Activated naive CD8-positive, alpha-beta T cell treated with anti-CD3 and anti-CD28 coated beads for 36 hours (primary cell): ENCODE measurements at places on chromosomes 11 and 22. TPM values are rescaled to one million over a fixed set of nuclear protein-coding genes. Genes with fewer than 3 reads are reported as not detected.

DNA sequence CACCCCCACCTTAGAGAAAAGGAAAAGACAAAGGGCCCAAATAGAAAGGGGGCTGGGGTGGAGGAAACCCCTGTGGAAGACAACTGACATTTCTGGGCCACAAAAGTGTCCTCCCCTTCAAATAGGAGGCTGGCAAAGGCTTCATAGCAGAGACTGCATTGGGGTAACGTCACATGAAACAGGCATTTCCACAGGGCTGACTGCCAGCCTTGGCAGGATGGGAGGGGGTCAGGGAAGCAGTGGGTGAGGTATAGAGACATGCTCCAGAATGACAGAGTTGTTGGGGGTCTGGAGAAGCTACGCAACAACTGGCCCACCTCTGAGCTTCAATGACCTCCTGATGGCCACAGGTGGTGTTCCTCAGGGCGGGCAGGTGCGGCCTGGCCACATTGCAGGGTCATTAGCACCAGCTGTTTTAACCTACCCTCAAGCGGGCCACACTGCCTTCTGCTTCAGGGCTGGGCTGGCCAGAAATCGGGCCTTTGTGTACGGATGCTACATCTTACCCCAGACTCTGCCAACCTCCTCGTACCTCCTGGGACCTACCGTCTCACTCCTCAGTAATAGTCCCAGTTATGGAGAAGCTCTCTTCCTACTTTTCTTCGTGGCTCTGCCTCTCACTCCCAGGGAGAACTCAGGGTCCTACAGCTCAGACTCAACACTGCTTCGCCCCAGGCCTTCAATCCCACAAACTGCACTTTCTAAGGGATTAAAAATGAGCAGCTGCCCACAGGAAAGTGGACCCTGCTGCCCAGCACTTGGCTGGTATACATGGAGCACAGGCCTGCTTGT, 160.0 kb upstream of the NCAM1 start:
- no peak overlapping the region for H3K27ac ChIP-seq
- DNase-seq: no peak
- peaks cover 5% of the 10 kb centered on the region for H3K27me3 ChIP-seq
- H3K4me3 ChIP-seq: no peak overlapping the region
- no peaks in the 10 kb centered on the region for H3K36me3 ChIP-seq

- no peaks in the 10 kb centered on the region for H3K36me3 ChIP-seq
- peaks cover 2% of the 10 kb centered on the region for H3K4me1 ChIP-seq
- DNase-seq: no peak
- no peak overlapping the region for H3K4me3 ChIP-seq
- no peak overlapping the region for H3K27ac ChIP-seq
Observed at GRCh38 chr11:15970506-15971214, 385.7 kb downstream of the SOX6 start.

- H3K4me1 ChIP-seq: peaks cover 56% of the 10 kb centered on the region
- peaks cover 7% of the 10 kb centered on the region for H3K36me3 ChIP-seq
Observed at GRCh38 chr11:35042224-35042623, 96.7 kb upstream of the CD44 start.

DNA sequence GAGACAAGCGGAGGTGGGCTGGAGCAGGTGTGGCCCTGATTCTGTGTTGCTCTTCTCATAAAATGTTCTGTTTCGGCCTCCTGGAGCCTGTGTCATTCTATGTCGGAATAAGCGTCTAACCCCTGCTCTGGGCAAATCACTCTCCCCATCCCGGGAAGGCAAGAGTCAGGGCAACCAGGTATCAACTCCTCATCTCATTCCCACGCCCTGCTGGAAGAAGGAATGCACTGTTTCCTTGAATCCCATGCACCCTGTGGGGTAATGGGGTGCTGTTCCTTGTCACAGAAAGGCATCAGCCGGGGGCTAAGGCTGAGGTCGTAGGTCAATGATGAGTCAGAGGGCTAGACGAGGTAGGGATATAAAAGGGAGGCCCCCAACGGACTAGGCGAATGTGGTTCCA, 2.6 kb downstream of the FAM180B start:
- peaks cover 8% of the 10 kb centered on the region for H3K4me1 ChIP-seq
- H3K4me3 ChIP-seq: no peak overlapping the region
- H3K27me3 ChIP-seq: peaks cover 24% of the 10 kb centered on the region
- H3K27ac ChIP-seq: no peak overlapping the region
- peaks cover 11% of the 10 kb centered on the region for H3K36me3 ChIP-seq

- H3K27me3 ChIP-seq: no peaks in the 10 kb centered on the region
- no peak overlapping the region for H3K4me3 ChIP-seq
- no peaks in the 10 kb centered on the region for H3K36me3 ChIP-seq
- no peak overlapping the region for H3K27ac ChIP-seq
Observed at GRCh38 chr11:48024635-48025071, 44.3 kb downstream of the PTPRJ start.

GRCh38 chr11:113896156-113896879, 8.3 kb upstream of the HTR3B start:
- no peaks in the 10 kb centered on the region for H3K27me3 ChIP-seq
- no peak overlapping the region for H3K27ac ChIP-seq
- no peaks in the 10 kb centered on the region for H3K4me1 ChIP-seq
- H3K4me3 ChIP-seq: no peak overlapping the region

GRCh38 chr11:94649964-94650623, 82.9 kb downstream of the PIWIL4 start:
- no peak overlapping the region for H3K4me3 ChIP-seq
- H3K36me3 ChIP-seq: no peaks in the 10 kb centered on the region

DNA sequence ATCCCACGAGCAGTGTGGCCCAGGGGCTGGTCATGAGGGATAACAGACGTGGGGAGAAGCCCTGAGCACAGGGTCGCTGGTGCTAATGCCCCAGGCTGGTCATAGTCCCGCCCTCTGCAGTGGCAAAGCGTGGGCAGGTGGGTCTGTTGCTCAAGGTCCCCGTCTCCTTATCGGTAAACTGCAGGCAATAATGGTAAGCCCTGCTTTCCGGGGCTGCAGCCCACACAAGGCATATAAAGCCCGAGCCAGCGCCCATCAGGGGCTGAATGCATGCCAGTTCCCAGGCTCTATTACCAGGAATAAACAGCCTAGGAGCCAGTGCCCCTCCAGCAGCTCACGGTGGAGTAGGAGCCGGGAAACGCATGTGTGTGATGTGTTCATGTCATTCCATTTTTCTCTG, 261.0 kb downstream of the BRD1 start:
- H3K4me1 ChIP-seq: no peaks in the 10 kb centered on the region
- no peak overlapping the region for H3K27ac ChIP-seq
- no peak overlapping the region for H3K4me3 ChIP-seq
- H3K36me3 ChIP-seq: no peaks in the 10 kb centered on the region
- no peaks in the 10 kb centered on the region for H3K27me3 ChIP-seq

DNA sequence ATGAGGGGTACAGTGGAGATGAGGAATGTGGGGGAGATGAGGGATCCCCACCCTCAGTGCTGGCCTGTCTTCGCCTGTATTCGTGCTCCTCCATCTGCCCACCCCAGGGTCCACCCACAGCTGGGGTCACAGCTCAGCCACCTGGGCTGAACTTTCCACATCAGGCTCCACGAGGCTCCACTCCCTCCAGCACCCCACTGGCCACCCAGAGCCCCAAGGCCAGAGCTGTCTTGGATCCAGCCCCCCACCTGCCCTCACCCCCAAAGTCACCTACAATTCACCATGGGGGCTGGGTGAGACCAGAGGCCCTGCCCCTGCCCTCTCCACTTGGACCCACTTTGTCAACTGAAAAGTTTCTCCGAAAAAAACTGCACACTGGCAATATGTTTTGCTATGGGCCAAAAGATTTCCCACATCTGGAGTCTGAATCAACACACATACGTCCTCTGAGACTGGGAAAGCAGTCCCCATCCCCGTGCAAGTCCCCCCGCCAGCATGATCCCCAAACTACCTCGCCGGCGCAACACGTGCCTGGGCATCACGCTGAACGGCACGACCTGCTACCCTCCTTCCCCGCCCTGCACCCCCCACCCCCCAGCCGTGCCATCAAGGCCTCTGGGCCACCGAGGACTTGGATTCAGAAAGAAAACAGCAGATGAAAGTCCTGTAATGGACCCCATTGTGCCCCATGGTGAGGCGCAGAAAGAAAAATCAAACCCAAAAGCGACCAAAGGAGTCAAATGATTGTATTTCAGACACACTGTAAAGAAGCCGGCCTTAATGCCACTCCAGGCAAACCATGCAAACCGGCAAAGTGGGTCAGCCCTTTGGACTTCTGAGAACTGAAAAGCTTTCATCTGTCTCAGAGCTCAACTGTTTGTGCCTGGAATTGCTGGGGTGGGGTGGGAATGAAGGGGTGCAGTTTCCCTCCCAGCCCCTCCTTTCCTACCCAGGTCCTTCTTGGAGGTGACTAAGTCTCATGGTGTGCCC, 16.5 kb upstream of the GAL start:
- peaks cover 12% of the 10 kb centered on the region for H3K27me3 ChIP-seq
- no peaks in the 10 kb centered on the region for H3K4me1 ChIP-seq
- no peak overlapping the region for H3K4me3 ChIP-seq
- no peak overlapping the region for H3K27ac ChIP-seq
- no peak for DNase-seq
- no peaks in the 10 kb centered on the region for H3K36me3 ChIP-seq

DNA sequence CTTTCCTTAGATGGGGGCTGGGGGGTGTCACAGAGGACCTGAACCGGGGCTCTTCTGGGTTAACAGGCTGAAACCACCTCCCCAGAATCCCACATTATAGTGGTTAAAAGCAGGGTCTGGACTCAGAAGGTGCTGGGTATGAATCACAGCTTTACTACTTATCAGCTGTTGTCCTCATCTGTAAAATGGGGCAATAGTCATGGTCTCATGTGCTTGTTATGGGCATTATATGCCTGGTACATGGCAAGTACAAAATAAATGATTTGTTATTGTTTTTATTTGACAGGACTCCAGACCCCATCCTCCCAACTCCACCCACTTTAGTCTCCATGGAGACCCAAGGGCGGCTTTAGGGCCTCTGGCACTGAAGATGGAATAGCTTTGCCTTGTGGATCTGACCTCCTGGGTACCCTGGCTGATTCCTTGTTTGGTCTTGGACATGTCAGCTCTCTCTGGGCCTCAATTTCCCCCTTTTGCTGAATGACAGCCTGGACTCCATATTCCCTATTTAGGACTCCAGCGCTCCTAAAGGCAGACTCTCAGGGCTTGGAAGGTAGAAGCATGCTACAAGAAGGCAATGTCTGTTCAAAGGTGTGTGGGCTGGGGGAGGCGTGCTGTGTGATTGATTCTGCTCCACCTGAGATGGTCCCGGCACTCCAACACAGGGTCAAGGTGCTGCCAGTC, 812 bp upstream of the SMTN start:
- H3K36me3 ChIP-seq: no peaks in the 10 kb centered on the region
- H3K4me1 ChIP-seq: peaks cover 29% of the 10 kb centered on the region
- H3K4me3 ChIP-seq: peak overlapping the region; percentile 82
- no peak overlapping the region for H3K27ac ChIP-seq
- no peak for DNase-seq
- H3K27me3 ChIP-seq: no peaks in the 10 kb centered on the region

GRCh38 chr22:46861468-46862367, 99.3 kb downstream of the TBC1D22A start:
- H3K27me3 ChIP-seq: no peaks in the 10 kb centered on the region
- H3K27ac ChIP-seq: peak overlapping the region; percentile 36
- no peak for DNase-seq
- peaks cover 2% of the 10 kb centered on the region for H3K4me1 ChIP-seq
- H3K36me3 ChIP-seq: peaks cover 30% of the 10 kb centered on the region
- H3K4me3 ChIP-seq: no peak overlapping the region

- no peaks in the 10 kb centered on the region for H3K36me3 ChIP-seq
- H3K27ac ChIP-seq: no peak overlapping the region
- no peak for DNase-seq
- peaks cover 32% of the 10 kb centered on the region for H3K27me3 ChIP-seq
- no peak overlapping the region for H3K4me3 ChIP-seq
Observed at GRCh38 chr22:16914006-16914405, 88.8 kb upstream of the XKR3 start.

DNA sequence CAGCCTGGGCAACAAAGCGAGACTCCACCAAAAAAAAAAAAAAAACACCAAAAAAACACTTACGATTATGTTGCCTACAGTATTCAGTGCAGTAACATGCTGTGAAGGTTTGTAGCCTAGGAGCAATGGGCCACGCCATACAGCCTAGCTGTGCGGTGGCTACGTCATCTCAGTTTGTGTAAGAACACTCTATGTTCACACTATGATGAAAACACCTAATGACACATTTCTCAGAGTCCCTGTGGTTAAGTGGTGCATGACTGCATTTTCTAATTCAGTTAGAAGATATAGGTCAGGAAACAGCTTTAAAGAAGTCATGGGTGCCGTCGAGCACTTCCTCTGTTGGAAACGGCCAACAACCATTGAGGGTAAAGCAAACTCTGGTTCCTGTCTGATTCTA, 75.7 kb upstream of the ANO1 start:
- H3K36me3 ChIP-seq: no peaks in the 10 kb centered on the region
- H3K27me3 ChIP-seq: peaks cover 18% of the 10 kb centered on the region
- peaks cover 4% of the 10 kb centered on the region for H3K4me1 ChIP-seq
- no peak overlapping the region for H3K27ac ChIP-seq

GRCh38 chr11:114251815-114252337, 44.3 kb upstream of the NNMT start:
- H3K4me3 ChIP-seq: no peak overlapping the region
- no peak overlapping the region for H3K27ac ChIP-seq
- H3K27me3 ChIP-seq: no peaks in the 10 kb centered on the region
- H3K36me3 ChIP-seq: no peaks in the 10 kb centered on the region
- H3K4me1 ChIP-seq: no peaks in the 10 kb centered on the region

DNA sequence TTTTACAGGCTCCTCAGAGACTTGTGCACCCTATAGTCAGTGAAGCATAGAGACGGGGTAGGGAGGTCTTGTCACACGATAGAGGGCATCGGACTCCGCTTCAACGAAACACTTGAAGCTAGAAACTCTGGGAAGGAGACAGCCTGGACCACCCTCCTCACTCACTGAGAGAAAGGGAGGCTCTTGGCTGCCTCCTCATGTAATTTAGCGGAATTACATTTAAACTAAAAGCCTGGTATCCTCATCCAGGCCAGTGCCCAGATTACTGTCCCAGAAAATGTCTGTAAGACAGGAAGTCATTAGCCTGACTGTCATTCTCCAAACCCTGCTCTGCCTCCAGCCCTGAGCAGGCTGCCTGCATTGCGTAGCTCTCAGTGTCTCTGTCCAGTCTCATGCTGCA, 36.0 kb downstream of the TTLL1 start:
- no peaks in the 10 kb centered on the region for H3K4me1 ChIP-seq
- H3K36me3 ChIP-seq: no peaks in the 10 kb centered on the region
- DNase-seq: no peak
- no peaks in the 10 kb centered on the region for H3K27me3 ChIP-seq
- no peak overlapping the region for H3K4me3 ChIP-seq

ASCL2 gene
- total RNA-seq: 2.9 TPM

NADSYN1 gene
- total RNA-seq: 66.8 TPM

ACR gene
- not detected for total RNA-seq

HEPHL1 gene
- not detected for total RNA-seq

SLC35E4 gene
- 3.6 TPM for total RNA-seq

MS4A6E gene
- total RNA-seq: not detected

TMEM126B gene
- total RNA-seq: 68.5 TPM
